ENCODE measurements at places on chromosomes 6 and 20.

- DNase-seq = no peak
Measured at GRCh38 chr20:41228858-41229257, 88.7 kb downstream of the ZHX3 start.

DNA sequence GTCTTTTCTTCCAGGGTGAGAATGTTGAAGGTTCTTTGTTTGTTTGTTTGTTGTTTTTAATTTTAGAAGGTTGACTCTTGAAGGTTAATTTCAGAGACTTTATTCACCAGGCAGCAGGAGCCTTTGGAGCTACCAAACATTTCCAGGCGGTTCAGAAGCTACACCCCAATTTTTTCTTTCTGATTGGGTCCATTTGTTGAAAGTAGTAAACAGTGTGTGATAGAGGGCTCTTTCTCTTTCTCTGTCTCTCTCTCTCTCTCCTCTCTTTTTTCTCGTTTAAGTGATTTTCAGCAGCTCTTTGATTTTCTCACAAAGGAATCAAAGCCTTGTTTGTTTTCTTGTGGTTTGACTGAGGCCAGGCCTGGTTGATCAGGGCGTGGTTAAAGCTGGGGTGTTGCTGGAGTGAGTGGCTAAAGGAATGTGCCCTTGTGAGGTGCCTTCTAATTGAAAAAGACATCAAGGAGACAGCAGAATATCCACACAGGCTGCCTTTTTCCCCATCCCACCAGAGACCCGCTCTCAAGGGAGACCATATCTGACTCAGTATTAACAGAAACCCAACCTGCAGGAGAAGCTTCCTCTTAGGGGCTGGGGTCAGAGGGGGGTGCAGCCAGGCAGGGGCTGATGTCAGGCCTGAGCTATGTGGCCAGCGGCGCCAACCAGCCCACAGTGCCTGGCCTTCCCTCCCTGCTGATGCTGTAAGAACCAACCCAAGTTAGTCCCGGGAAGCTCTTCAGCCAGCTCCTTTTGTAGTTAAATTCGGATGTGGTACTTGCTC is 40.4 kb upstream of the NAA20 start:
- DNase-seq = peak; percentile 59

DNA sequence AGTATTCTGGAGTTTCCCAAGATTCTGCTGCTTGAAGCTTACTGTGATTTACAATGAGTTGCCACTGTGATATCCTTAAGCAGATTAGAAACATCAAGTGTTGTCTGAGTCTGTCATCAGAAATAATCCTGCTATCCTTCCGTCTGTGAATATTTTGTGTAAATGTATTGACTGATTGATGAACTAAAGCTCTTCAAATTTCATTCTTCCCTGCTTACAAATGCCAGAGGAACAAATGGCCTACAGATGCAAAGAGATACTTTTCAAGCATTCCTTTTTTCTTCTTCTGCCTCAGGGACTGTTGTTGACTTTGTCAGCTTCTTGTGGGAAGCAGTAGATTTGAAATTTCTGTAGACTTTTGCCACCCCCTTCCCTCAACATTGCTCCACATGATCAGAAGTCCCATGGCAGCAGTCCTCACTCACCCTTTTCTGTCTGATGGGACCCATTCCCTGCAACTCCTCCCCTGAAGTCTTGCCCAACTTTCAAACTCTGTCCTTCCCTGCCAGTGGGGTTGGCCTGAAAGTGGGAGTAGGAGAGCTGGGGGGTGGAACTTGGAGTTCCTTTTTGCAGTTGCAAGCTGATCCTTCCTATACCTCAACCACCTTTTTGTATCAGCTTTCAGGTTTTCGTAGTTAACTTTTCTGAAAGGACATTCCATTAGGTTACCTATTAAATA is 38.5 kb upstream of the MLIP start:
- DNase-seq = no peak

- no peak for DNase-seq
Measured at GRCh38 chr6:45626087-45626891, 248.6 kb upstream of the SUPT3H start.

DNA sequence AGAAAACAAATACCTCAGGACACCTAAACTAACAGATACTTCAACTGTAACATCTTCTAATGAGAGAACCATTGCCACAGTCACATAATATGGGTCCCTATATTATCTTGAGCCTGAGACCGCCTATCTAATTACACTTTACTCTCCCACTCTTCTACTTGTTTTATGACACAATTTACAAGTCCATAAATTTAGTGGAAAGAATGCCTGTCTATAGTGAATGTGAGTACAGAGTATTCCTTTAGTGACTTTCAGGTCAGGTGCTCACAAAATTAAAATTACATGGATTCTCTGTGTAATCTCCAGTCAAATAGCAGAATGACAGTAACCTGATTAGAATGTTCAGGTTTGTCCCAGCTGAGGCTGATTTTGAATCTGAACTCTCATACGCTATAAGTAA is 624.1 kb downstream of the PKHD1 start:
- DNase-seq = no peak

GRCh38 chr20:60863548-60863947 is 388.5 kb upstream of the CDH4 start:
- DNase-seq = no peak

DNA sequence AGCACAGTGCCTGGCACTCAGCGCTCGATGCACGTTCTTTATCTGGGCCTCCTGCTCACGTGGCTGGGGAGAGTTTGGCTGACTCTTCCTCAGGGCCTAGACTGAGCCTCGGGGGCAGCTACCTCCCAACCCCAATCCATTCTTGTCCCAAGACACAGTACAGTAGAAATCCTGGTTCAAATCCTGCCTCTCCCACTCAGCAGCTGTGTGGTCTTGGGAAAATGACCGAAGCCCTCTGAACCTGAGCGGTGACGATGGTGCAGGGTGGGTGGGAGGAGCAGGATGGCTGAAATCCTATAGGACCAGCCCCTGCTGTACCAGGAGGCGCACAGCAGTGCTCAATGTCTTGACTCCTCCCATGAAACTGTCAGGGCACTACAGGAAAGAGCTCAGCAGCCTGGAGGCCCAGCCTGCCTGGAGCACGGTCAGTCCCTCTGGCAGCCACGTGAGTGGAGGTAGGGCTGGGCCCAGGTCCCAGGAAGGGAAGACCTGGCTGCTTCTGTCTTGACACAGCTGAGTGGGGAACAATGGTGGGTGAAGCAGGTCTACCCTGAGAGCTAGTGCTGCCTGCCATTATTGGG is 31.5 kb downstream of the PDRG1 start:
- no peak for DNase-seq

GRCh38 chr6:144595266-144595665 is 310.1 kb downstream of the UTRN start:
- DNase-seq = no peak

DNA sequence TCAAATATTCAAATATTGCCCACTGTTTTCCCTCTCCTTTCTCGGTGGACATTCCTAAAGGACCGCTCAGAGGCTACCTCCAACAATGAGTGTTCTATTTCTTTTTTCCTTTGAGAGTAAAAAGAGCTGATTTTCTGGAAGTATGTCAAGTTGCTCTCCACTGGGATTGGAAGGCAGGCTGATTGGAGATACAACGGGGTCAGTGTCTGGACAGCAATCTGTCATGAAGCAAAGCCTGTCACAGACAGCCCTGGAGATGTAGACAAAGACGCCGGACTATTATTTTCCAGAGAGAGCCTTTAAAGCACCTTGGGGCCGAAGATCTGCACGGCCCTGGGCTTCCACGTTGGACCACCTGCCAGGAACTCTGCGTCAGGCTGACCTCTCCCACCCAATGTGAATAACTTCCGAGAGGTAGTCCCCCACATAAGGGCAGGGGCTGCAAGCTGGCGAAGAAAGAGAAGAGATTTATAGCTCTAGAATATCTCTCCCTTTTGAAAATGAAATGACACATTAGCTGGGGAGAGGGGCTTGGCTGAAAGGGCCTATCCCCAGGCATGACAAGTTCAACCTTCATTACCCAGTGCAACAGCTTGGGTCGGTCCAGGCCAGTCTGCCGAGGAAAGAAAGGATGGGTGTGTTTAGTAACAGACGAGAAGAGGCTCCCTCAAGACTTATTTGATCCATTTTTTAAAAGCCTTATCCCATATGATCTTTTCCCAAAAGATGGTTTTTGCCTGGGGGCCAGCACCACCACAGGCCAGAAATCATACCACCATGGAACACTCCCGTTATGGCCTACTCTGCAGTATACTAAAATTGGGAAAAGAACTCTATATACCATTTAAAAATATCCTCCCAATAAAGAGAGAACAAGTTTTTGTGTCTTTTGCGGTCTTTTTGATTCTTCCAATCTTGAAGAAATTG is 131.1 kb downstream of the OLIG3 start:
- DNase-seq = no peak

DNA sequence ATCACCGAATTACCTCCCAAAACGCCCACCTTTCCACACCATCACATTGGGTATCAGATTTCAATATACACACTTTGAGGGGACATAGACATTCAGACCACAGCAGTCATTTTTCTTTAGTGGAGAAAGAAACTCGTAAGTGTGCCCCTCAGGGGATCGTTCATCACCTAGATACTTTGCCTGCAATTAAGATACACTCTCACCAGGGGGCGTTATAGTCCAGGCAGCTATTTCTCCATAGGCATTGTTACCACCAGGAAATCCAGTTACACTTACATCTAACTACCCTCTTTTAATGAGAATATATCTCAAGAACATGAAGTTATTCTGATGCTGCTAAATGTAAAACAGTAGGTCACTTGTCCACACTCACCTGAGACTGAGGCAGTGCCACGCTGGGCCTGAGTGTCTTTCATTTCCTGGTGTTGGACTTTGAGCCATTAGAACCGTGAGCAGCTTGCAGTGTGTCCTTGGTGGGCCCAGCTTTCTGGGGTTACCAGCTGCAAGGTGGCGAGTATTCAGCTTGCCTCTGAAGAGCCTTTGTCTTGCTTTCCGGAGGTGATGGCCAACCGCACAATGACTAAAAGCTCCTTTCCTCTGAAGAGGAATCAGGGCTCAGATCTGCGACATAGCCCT is 35.1 kb upstream of the UNC93A start:
- DNase-seq = no peak

GRCh38 chr6:165580136-165580535 is 82.9 kb downstream of the PDE10A start:
- DNase-seq = no peak

DNA sequence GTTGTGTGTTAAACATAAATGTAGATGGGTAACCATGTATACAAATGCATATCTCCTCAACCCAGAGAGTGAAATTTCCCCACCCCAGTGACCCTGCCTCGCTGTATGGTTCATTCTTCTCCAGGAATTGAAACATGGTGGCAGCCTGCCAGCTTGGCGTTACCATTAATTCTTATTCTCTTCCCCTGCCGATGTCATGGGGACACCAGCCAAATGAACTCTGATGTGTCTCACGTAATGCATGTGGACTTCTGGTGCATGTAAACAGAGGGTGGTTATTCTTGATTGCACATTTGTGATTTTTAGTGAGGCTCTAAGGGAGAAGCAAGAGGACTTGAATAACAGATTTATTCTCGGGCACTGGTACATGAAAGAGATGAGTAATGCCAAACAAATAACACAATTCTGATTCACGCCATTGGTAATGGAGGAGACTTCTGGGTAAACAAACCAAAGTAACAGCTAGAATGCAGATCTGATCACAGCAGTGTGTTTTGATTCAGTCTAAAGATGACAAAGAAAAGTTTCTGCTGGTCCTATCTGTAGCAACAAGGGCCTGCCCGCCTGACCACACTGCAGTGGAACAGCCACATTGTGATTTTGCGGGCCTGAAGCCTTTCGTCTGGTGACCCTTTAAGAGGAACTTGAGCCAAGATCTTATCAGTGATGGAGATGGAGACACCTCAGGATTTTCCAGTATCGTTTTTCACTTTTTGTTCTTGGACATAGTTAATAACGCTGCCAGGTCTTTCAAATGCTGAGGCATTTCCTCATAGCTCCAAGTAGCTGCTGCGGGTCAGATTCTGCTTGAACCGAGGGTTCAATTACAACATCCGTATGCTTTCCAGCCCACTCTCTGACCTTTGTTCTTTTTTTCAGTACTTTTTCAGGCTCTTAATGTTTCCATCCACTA is 171.8 kb upstream of the AKAP12 start:
- no peak for DNase-seq

Measured in suppressor macrophage (primary cell).